Stimulated activated CD8-positive, alpha-beta memory T cell treated with anti-CD3 and anti-CD28 coated beads, Interleukin-4, amount 100 ng/mL, for 4 hours (primary cell): ENCODE measurements at places on chromosomes 1 and 21.

GRCh38 chr21:42234464-42235241 lies 15.7 kb downstream of the ABCG1 start:
- DNase-seq, result peak; percentile 49

DNA sequence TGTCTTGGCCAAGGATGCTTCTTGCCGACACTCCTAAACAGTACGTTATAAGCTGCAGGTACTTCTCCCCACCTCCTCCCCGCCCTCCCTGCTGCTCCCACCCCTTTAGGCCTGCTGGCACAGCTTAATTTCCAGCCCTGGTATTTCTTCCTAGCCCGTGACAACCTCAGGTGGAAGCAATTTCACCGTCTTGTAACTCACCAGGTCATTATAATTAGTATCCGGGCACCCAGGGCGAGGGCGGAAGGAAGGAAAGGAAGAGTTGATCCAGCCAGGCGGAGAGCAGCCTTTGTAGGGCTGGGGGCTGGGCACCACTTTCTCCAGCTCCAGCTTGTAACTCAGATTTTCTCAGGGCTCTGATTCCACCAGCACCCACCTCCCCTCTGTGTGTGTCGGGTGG lies 153.5 kb upstream of the CSF3R start:
- DNase-seq, result no peak

- no peak for DNase-seq
Observed at GRCh38 chr1:232635778-232636356, 5.9 kb upstream of the SIPA1L2 start.

DNA sequence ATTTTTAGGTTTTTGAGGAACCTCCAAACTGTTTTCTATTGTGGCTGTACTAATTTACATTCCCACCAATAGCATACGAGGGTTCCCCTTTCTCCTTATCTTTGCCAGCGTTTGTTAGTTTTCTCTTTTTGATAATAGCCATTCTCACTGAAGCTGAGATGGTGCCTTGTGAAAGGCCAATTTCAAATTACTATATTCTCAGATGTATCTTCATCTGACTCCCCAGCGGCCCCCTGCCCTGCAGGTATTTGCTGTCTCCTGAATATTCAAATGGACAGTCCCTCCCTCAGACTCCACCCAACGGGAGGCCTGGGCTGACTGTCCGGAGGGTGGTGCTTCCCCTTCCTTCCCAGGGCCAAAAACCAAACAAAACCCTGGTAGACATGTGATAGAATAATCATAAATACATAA lies 33.5 kb upstream of the TARBP1 start:
- no peak for DNase-seq

DNA sequence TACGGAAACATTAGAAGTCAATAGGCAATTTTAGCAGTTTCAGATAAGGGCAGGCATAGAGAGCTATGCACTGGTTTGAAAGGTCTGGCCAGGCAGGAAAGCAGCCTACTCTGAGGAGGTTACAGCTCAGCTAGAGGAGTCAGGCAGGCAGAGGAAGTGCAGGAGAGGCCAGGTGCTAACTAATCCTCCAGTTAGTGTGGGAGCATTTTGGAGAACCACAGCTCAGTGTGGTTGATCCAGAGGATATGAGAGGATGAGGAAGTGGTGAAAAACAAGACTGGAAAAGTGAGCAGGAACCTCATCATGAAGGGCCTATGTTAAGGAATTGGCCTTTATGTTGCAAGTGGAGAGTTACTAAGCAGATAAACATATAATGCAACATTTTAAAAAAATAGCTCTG lies 282.4 kb upstream of the SGIP1 start:
- no peak for DNase-seq
